Right lobe of liver (tissue), 6 donors: ENCODE measurements at places on chromosomes 7 and 10.

DNA sequence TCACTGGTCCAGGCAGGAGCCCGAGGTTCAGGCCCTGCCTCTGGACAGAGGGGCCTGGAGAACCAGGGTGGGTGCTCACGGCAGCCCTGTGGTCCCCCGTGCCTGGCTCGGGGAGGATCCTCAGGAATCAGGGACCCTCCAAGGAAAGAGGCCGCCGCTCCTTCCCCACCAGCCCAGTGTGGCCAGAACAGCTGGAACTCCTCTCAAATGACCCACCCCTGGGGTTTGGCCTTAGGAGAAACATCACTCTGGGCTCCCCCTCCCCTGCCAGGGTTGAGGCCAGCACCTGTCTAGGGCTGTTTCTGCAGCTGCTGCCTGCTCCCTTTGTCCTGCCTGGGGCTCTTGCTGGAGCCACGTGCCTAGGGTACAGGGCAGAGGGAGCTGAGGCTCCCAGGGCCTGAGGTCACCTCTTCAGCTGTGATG lies 161.0 kb downstream of the RNF216 start:
- DNase-seq, result no peak

DNA sequence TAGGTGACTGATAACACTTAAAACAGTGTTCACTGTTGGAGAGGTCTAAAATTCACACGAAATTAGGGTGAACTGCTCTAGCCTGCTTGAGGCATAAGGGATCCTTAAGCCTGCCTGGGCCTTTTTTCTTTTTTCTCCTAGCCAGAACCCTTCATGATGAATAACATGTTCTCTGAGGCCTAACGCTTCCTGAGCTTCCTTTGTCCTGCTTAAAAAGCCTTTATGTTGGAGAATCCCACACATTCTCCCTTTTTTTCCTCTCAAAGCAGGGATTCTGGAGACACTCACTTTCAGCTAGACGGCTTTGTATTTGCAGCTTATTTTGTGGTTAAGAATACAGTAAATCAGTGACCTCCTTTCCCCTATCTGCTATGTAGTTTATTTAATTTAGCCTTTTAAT lies 354.7 kb upstream of the PHF14 start:
- DNase-seq, result no peak

GRCh38 chr10:69455006-69455763 lies 3.9 kb downstream of the TSPAN15 start:
- no peak for DNase-seq

DNA sequence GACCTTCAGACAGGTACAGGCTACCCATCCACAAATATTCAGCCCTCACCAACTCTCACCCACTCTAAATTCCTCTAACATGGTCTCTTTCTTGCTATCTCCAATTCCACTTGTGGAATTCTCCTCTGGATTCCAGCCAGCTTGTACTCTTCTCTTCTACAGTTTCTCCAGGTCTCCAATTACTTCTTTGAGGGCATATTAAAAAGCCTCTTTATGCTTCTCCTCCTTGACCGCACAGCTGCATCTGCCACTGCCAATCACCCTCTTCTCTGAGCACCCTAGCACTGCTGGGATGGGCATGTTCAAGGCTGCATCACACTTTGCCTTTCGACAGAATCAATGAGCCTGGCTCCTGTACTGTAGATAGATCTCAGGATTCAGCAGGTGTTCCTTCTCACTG lies 101.5 kb upstream of the ANKRD1 start:
- no peak for DNase-seq

GRCh38 chr7:112015146-112015545 lies 191.1 kb downstream of the DOCK4 start:
- no peak for DNase-seq

DNA sequence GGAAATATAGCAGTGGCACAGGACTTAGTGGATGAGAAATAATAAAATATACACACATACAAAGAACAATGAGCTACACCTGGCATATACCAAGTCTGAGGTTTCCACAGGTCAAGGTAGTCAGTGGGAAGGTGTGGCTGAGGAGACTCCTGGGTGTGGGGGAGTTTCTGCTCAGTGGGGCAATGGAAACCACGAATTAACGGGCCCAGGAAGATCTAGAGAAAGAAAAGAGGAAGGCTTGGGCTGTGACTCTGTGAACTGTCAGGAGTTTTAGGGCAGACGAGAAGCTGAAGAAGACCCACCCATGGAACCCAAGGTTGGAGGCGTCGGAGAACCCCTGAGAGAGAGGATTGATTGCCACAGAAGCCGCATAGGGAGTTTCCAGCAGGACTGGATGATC lies 196.5 kb downstream of the HERPUD2 start:
- no peak for DNase-seq

DNA sequence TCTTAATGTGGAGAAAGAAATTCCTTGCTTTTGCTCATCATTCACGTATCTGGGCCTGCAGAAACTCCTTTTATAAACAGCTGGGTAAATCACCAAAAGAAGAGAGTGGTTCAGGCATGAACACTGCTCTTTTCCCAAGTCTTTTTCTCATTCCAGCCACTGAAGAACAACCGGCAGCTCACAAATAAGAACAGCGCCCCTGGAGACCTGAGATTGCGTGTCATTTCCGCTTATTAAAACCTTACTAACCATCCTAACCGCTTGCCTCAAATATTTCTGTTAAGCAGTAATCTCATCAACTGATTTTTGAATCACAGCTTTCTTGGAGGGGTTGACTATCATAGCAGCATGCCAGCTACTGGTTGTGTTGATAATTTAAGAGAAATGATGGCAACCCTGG lies 213.0 kb upstream of the PLXNA4 start:
- DNase-seq, result no peak

- DNase-seq, result no peak
These were observed 42.8 kb downstream of the CDC123 start for GRCh38 chr10:12238821-12239220.

GRCh38 chr10:1074052-1074747 lies 18.0 kb downstream of the WDR37 start:
- DNase-seq, result no peak

DNA sequence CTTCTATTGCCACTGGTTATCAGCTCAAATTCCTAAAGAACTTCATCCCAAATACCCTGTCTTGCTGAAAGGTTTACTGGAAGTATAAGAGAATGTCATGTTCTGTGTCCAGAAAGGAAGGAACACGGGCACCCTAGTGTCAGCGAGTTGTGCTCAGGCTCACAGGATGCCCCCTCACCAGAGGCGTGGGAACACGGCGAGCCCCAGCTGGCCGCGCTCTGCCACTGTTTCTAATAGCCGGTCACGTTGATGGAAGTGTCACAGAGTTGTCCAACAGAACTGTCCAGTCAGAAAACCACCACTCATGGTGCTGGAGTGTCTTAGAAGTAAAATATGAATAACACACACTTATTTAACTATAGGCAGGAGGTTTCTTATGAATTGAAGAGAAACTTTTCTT lies 72.8 kb downstream of the FIGNL1 start:
- no peak for DNase-seq

DNA sequence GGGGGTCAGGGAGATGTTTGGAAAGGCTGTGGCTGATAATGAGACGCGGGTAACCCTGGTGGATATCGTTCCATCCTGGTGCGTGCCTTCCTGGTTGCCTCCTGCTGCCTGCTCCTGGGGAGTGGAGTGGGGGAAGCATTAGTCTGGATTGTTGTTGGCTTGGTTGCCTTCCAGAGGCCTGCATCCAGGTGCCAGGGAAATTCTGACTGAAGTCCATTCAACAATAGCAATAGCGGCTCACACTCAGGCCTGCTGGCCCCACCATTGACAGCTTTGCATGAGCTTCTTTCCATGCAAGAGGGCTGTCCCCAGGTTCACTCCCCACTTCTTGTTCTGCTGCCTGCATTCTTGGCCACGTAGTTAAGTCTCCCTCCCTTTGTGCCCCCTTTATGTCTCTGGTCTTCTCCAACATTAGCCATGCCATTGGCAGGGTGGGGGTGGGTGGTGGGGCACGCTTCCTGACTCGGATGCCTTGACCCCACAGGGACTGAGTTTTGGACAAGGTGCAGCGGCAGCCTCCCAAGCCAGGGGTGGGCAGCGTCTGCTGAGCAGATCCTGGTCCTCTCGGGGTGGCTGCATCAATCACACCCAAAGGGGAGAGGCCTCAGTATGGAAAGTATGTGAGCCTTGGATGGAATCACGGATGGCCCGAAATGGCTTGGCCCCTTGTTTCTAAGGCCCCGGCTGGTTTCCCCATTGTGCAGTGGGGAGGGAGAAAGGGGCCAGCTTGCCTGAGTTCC lies 150.2 kb downstream of the GRK5 start:
- peak; percentile 59 for DNase-seq

- DNase-seq, result no peak
These were observed 236.9 kb downstream of the PTEN start for GRCh38 chr10:88100281-88100680.

GRCh38 chr10:24617771-24618396 lies 105.8 kb downstream of the ARHGAP21 start:
- peak; percentile 53 for DNase-seq

DNA sequence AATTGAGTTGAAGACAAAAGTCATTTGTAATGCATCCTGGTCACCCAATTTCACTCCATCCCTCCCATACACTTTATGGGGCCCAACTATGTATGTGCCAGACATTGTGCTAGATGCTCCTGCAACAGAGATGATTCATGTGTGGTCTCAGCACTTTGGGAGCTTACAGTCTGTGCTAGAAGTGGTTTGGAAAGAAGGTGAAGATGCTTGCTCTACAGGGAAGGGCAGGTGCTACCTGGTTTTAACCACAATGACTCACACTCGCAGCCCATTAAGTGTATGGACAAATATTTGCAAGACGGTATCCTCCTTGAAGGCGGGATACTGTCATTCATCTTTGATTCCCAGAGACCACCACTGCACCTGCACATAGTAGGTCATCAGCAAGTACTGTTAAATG lies 257.6 kb downstream of the OTUD1 start:
- no peak for DNase-seq

GRCh38 chr10:94344522-94345122 lies 18.1 kb downstream of the NOC3L start:
- no peak for DNase-seq

- no peak for DNase-seq
These were observed 226.0 kb downstream of the KIAA1217 start for GRCh38 chr10:24434961-24435360.

- DNase-seq, result no peak
These were observed 66.1 kb upstream of the AGBL3 start for GRCh38 chr7:134920026-134920753.

- DNase-seq, result no peak
These were observed 134.9 kb downstream of the ARID5B start for GRCh38 chr10:62036186-62037081.

GRCh38 chr7:67858931-67859330 lies 862.3 kb downstream of the TYW1 start:
- no peak for DNase-seq

DNA sequence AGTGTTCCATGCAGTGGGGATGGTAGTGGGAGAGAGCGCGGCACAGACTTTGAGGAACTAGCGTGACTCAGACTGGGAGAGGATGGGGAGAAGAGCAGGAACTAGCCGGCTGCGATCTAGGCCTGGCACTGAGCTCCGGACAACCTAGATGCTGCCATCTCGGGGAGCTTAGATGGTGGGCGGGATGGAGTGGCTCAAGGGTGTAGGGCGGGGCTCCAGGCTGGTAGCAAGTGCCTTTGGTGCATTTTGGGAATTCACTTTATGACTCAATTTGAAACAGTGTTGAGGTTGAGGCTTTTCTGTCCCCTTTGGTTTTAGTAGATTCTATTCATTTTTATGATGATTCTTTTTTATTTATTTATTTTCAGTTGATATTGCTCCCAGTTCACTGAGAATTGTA lies 185.3 kb upstream of the GPR26 start:
- DNase-seq, result no peak

DNA sequence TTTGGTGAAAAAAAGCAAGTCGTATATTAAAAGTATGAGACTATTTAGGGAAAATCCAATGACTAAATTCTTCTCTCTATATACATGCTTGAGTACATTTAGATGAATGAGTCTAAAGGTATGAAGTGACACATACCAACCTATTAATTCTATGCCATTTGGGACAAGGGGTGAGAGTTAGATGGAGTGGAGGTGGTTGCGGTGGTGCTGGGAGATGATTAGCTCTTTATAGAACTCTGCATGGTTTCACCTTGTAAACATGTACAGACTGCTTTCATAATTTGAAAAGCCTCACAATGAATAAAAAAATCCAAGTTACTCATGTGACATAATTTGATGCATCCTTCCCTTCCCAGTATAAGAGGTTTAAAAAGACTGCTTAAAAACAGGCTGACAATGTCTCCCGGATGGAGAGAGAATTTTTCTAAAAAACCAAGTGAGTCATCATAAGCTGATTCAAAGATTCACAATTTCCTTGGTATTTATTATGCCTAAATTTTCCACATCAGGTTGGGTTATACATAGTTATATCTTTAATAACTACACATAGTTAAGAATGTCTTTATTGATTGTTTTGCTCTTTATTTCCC lies 572.8 kb downstream of the REEP3 start:
- no peak for DNase-seq

DNA sequence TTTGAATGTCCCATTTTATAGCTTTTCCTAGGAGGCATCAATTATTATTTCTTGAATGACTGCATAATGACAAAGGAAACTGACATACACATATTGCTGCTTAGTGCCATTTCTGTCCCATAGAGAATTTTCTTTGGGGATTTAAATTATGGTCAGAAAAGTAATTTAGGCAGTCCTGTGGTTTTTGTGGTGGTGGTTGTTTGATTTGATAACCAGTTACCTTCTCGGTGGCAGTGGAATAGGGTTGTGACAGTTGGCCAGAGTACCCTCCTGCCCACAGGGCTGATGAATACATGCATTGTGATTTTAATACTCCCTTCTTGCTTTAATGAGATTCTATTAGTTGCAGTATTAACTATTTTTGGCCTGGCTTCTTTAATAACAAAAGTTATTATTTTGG lies 6.6 kb upstream of the SGCE start:
- DNase-seq, result no peak

- DNase-seq, result no peak
These were observed 58.7 kb upstream of the COL1A2 start for GRCh38 chr7:94336009-94336408.

DNA sequence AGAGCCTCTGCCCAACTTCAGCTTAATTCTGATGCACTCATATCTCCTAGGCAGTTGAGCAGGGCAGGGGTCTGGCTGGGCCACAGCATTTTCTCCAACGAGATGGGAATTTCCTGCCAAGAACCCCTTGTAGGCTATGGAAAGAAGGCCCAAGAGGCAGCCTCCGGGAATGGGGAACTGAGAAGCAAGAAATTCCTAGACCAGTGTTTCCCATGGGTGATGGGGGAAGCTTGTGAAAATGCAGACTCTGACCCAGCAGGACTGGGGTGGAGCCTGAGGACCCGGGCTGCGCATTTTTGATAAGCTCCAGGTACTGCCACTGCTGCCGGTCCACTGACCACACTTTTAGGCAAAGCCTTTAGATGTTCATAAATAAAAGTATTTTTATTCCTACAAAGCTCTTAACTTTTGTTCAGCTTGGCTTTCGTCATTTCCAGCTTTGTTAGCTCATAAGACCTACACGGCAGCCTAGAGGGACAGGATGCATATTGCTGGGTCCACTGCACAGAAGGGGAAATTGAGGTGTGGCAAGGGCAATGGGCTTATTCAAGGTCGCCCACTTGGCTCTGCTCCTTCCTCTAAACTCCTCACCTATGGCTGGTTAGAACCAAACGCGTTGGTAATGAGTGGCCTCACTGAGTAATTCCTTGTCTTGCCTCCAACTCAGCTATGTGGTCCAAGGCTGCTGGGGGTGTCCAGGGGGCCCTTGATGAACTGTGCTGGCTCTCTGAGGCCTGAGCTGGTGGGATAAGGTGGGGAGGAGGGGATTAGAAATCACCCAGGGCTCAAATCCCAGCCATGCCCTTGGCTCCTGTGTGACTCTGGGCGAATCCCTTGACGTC lies 29.5 kb downstream of the ZCCHC24 start:
- DNase-seq, result peak; percentile 20

GRCh38 chr10:86756511-86757112 lies at the start of gene BMPR1A:
TSS of gene BMPR1A (plus strand) at chr10:86756619. CDS start at chr10:86876019, 119,400 bp downstream.
- peak; percentile 49 for DNase-seq

GRCh38 chr10:19658622-19659233 lies 157.5 kb upstream of the PLXDC2 start:
- no peak for DNase-seq
